ENCODE measurements at places on chromosomes 12 and 14.

- DNase-seq: no peak
These were observed 101.3 kb downstream of the TMX1 start for GRCh38 chr14:51341338-51341737.

GRCh38 chr12:123767613-123768012, 5.5 kb downstream of the DNAH10 start:
- DNase-seq: no peak

DNA sequence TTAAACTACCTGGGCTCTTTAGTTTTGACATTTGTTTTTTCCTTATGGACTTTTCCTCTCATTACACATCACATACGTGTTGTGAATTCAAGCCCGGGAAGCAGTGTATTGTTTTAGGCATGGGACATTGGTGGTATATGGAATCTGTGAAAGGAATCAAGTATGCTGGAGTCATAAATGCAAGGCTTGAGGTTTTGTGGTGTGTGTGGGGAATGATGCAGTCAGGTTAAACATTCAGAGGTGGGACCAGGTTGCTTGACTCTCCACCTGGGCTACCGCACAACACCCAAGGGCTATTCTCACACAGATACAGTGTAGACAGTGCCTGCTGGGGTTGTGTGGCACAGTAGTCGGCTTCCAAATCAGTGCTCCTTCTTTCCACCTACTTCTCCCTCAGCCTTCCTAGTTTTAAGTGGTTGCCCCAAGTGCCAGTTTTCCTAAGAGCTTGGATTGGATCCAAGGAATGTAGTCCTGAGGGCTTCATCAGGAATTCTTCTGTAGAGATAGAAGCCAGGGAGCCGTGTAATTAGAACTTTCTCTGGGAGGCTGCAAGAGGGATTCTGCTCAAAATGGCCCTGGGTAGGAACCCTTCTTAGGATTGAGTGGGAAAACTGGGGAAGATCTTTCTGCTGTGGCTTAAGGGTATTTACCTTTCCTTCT, 243.7 kb downstream of the C12orf75 start:
- no peak for DNase-seq

- DNase-seq: no peak
These were observed 152.2 kb upstream of the LMNTD1 start for GRCh38 chr12:25705261-25705660.

Measured in astrocyte of the cerebellum (primary cell).